ENCODE measurements at places on chromosomes 1 and 21. TPM values are rescaled to one million over a fixed set of nuclear protein-coding genes. Genes with fewer than 3 reads are reported as not detected.

GRCh38 chr1:25039229-25039628, 109.2 kb upstream of the RUNX3 start:
- DNase-seq = no peak

DNA sequence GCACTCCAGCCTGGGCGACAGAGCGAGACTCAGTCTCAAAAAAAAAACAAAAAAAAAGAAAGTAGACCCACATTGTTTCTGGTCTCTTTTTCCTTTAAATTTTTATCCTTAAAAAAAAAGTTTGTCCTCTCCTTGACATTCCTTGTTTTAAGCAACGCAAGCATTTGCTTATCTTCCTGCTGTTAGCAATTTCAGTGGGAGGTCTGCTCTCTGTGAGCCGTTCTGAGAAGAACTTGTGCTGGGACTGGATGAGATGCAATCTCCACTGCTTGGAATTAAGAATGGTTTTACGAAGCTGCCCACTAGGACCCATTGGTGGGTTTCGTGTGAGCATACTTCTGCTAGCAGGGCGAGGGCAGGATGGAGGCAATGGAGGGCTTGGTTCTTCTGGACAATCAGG, 225.1 kb upstream of the TMEM51 start:
- DNase-seq = no peak

- DNase-seq = no peak
These were observed 12.7 kb downstream of the CDCA8 start for GRCh38 chr1:37704966-37705365.

DNAI4 gene
- polyA plus RNA-seq = 16.2 TPM
